Stimulated activated naive CD8-positive, alpha-beta T cell treated with anti-CD3 and anti-CD28 coated beads, Interleukin-15, Interleukin-2, amounts not matched to agents 100 U/mL and 50 U/mL, for 24 hours (primary cell): ENCODE measurements at places on chromosomes 12 and 14.
A peak's percentile ranks its signal among the peaks of the same experiment; 100 is the strongest.

GRCh38 chr12:77916276-77916675 is 85.6 kb downstream of the NAV3 start:
- no peak for DNase-seq

DNA sequence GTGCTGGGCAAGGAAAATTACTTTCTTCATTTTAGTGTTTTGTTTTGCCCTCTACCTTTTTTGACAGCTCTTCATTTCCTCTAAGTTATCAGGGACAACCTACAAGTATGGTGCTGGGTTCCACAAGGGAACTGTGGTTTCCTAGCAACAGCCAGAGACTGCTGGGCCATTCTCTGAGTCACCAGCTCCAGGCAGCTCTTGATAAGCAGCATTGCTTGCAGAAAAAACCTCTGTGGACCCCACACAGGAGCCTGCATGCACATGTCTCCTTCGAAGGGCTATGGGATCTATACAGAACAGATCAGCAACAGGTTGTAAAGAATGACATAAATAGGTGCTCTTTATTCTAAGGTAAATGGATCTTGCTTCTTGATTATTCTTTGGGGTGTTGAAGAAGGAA is 81.0 kb upstream of the CCDC196 start:
- no peak for DNase-seq

- DNase-seq = no peak
These were observed 196.5 kb upstream of the GARIN2 start for GRCh38 chr14:66992776-66993175.

GRCh38 chr12:52321418-52321817 is 220 bp upstream of the KRT83 start:
- DNase-seq = no peak

DNA sequence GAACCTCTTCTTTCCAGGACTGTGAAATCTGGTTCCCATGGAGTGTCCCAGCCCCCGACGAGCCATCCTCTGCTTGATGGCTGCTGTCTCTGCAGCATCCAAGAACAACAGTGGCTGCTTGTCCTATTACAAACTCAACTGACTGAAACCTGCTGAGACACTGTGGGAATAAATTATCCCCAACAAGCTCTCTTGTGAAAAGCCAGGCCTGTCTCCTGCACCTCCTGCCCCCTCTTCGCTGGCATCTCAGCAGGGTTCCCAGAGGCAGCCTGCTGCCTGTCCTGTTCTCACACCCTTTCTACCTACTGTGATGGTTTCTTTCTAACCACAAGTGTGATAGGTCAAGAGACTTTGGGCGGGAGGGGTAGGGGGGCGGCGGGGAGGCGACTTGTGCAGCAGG is 180.2 kb downstream of the TSPAN9 start:
- DNase-seq = no peak

DNA sequence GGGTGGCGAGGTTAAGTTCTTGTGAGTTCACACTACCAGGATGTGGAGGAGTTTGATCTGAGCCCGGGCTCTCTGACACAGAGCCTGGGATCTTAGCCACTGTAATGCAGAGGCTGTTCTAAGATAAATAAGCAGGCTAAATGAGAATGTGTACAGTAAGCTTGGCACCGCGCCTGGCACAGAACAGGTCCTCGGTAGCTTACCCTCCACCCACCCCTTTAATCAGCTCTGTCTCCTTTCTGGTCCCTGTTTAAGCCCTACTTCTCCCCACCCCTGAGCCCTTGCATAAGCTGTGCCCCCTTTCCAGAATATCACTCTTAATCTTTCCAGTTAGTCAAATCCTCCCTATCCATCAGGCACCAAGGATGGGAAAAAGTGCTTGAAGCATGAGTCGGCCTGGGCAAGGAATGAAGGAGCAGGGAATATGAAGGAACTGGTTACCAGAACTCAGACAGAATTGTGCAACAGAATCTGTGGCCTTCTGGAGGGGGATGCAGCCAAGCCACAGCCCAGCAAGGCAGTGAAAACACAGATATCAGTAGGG is 32.8 kb upstream of the CMKLR1 start:
- no peak for DNase-seq

GRCh38 chr12:46456356-46457334 is 84.1 kb upstream of the SLC38A2 start:
- no peak for DNase-seq

- DNase-seq = no peak
These were observed 25.0 kb downstream of the HIF1A start for GRCh38 chr14:61720294-61720661.

GRCh38 chr14:54503486-54503885 is 6.2 kb upstream of the CGRRF1 start:
- DNase-seq = no peak

GRCh38 chr12:3795066-3795465 is 42.2 kb upstream of the CRACR2A start:
- no peak for DNase-seq

DNA sequence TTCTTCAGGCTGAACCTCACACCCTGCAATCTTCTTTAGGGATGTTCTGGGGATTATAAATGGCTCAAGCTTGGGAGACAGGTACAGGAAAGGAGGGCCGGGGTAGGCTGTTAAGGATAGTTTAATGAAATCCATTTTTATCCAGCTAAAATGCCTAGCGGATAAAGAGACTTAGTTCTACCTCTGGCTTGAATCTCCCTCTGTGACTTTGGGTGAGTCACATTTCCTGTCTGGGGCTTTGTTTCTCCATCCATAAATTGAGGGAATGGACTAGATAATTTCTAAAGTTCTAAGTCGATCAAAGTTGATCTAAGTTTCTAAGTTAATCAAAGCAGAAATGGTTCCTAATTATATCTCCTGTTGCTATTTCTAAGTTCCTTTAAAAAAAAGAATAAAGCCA is 319.6 kb upstream of the E2F7 start:
- DNase-seq = no peak

DNA sequence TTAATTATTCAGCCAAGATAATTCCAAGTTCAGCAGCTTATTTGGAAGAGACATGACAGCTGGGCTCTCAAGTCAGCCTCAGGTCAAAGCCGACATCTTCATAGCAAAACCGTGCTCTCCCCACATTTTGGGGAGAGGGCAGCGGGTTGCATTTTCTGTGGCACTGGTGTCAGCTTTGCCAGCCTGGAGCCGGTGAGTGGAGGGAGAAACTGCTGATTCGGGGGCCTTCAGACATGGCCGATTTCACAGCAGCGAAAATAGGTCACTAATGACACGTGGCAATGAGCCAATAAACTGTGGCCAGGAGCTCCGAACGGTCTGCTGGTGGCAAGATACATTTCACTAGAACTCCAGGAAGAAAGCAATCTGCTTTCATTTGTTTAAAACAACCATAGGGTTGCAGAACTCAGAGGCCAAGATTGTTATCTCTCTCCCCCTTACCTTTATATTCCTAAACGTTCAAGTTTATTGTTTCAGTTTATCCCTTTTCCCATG is 173.2 kb downstream of the CAND1 start:
- DNase-seq = no peak

GRCh38 chr12:46921764-46922133 is 96.0 kb upstream of the SLC38A4 start:
- DNase-seq = no peak

GRCh38 chr14:96827290-96827689 is 30.1 kb downstream of the VRK1 start:
- no peak for DNase-seq

- DNase-seq = no peak
These were observed 40.5 kb upstream of the CLMN start for GRCh38 chr14:95359994-95360826.

DNA sequence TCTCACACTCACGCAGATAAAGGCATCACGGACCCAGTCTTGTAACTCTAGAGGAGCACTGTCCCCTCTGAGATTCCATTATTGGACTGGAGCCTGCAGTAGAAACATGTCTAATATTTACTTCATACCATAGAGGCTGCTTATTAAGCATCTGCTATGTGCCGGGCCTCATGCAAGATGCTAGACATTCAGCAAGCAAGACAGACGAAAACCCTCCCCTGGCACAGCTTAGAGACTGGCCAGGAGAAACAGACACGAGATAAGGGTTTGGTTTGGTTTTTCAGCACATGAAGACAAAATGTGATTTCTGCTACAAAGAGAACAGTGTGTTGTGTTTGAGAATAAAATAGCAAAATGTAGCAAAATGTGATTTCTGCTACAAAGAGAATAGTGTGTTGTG is 719.2 kb downstream of the MED13L start:
- DNase-seq = no peak

- DNase-seq = no peak
These were observed 2.0 kb upstream of the TBX5 start for GRCh38 chr12:114407842-114408411.

DNA sequence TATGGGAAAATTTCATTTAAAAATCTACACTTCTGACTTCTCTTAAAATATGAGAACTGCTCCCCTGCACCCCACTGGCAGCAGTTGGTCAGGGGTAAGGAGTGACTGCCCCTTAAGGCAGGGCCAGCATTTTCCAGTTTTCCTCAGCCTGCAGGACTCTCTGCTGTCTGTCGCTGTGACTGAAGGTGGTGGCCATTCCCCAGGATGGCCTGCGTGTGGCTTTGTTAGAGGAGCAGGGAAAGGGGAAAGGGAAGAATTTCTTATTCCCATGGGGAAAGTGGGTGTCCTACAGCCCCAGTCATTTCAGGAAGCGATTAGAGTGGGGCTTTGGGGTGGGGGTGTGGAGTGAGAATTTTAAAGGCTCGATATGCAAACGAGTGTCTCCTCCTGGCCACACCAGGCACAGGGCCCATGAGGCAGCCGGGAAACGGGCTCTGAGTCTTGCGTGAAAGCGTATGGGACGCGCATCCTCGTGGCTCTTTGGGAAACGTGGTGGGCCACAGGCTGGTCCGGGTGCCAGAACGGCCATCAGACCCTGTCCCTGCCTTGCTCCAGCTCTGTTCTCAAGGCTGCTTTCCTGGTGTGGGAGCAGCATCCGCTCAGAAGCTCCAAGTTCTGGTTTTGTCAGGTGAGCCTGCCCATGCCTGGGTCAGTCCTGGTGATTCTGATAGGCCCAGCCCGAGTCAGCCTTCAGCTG is 23.5 kb downstream of the ADGRD1 start:
- no peak for DNase-seq

- DNase-seq = no peak
These were observed 57.8 kb downstream of the TMEM117 start for GRCh38 chr12:43893670-43894069.

GRCh38 chr12:54428050-54429013 is 9.3 kb upstream of the ITGA5 start:
- no peak for DNase-seq

- no peak for DNase-seq
These were observed 65.0 kb downstream of the TESC start for GRCh38 chr12:117034249-117034648.

GRCh38 chr12:32025906-32026305 is 66.7 kb downstream of the RESF1 start:
- DNase-seq = peak; percentile 25

DNA sequence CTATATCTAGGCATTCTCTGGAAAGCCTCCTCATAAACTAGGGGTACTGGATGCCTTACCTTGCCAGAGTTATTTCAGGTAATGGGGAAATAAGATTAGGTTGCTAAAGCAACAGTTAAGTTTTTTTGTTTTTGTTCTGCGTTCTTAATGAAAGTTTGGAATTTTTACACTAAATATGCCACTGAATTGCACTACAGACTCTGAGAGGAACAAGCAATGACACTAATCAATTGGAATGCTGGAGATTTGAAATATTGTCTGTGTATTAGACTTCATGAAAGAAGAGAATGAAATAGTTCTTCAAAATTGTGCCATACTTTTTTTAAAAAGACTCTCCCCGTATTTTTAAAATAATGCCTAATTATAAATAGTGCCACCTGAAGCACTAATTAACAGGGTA is 287.8 kb downstream of the NAV3 start:
- no peak for DNase-seq

DNA sequence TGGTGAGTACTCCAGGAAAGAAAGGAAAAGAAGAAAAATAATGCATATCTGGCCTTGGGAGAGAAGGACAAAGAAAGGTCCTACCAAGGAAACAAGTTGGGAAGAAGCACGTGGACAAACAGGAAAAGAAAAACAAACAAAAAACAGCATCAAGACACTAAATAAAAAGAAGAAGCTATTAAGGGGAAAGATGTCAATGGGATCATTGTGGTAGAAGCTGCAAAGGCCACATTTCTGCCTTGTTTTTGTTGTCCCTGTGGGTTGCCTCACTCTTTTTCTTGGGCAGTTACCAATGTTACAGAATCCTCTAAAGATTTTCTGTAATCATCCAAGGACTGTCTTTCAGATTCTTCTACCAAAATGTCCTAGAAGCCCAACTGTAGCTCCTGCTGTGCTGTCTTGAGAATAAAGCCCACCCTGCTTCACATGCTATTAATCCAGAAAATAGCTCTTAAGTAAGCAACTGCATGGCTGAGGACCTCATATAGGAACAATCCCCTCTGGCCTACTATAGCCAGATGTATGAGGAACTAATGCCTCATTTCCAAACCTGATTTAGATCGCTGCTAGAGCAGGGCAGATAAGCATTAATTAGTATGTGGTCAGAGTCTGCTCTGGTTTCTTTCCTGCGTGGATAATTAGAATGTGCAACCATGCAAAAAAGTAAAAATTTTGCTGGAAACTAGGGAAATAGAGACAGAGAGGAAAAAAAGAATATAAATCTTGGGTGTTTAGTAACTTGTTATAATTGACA is 10.2 kb upstream of the CPNE8 start:
- no peak for DNase-seq

DNA sequence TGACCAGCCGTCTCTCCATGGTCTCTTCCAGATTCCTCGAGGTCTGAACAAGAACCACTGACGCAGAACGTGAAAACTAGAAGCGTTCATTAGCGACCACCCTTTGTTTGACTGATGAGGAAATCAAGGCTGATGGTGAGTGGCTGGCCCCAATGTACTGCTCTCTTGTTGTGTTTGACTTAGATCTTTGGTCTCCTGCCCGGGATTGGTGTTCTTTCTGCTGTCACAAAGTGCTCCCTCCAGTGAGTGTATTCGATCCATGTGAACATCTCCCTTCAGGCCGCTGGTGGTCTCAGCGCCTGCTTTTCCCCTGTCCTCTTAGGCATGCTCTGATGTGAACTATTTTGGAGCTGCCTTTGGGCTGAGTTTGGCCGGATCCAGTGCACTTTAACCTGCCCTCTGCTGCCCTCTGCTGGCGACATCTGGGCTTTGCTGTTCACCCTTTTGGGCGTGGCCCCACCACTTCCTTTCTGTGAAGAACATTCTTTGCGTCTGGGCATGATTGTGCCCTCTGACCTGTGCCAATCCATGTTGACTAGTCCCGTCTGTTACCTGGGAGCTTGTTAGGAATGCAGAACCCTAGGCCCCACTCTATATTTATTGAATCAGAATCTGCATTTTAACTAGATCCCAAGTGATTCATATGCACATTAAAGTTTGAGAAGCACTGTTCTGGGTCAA is 279.1 kb downstream of the TTC6 start:
- DNase-seq = peak; percentile 84

- no peak for DNase-seq
These were observed 2.1 kb downstream of the PIANP start for GRCh38 chr12:6698352-6699046.

GRCh38 chr14:65414961-65415589 is 2.5 kb downstream of the FUT8 start:
- DNase-seq = no peak

- no peak for DNase-seq
These were observed 25.0 kb downstream of the PRICKLE1 start for GRCh38 chr12:42564556-42564955.

- DNase-seq = no peak
These were observed 1.1 kb upstream of the INSM2 start for GRCh38 chr14:35532783-35533356.

- DNase-seq = peak; percentile 32
These were observed 1104.1 kb upstream of the TMEM132C start for GRCh38 chr12:127162902-127163301.

- DNase-seq = no peak
These were observed 96.2 kb downstream of the KICS2 start for GRCh38 chr12:64125913-64126312.

- no peak for DNase-seq
These were observed 380.3 kb downstream of the CCER1 start for GRCh38 chr12:90574676-90575075.
